WTC11 (cell line): ENCODE measurements at places on chromosomes 7 and 10. TPM values are rescaled to one million over a fixed set of nuclear protein-coding genes. Genes with fewer than 3 reads are reported as not detected.

DNA sequence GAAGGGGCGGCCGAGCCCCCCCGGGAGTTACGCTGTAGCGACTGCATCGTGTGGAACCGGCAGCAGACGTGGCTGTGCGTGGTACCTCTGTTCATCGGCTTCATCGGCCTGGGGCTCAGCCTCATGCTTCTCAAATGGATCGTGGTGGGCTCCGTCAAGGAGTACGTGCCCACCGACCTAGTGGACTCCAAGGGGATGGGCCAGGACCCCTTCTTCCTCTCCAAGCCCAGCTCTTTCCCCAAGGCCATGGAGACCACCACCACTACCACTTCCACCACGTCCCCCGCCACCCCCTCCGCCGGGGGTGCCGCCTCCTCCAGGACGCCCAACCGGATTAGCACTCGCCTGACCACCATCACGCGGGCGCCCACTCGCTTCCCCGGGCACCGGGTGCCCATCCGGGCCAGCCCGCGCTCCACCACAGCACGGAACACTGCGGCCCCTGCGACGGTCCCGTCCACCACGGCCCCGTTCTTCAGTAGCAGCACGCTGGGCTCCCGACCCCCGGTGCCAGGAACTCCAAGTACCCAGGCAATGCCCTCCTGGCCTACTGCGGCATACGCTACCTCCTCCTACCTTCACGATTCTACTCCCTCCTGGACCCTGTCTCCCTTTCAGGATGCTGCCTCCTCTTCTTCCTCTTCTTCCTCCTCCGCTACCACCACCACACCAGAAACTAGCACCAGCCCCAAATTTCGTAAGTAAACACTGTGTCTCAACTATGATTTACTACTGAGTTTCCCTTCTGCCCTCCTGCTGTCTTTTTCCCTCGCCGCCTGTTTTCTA, 666 bp downstream of the NRG3 start:
- H3K27me3 ChIP-seq = peaks cover 44% of the 10 kb centered on the region
- no peaks in the 10 kb centered on the region for H3K36me3 ChIP-seq
- H3K27ac ChIP-seq = no peak overlapping the region
- peaks cover 65% of the 10 kb centered on the region for H3K4me1 ChIP-seq
- no peak for DNase-seq

The SPDYE8 gene
- not detected in 3 replicates for total RNA-seq

The TMEM273 gene
- 0.09 to 0.39 TPM (median 0.27 TPM) in 3 replicates for total RNA-seq

DNA sequence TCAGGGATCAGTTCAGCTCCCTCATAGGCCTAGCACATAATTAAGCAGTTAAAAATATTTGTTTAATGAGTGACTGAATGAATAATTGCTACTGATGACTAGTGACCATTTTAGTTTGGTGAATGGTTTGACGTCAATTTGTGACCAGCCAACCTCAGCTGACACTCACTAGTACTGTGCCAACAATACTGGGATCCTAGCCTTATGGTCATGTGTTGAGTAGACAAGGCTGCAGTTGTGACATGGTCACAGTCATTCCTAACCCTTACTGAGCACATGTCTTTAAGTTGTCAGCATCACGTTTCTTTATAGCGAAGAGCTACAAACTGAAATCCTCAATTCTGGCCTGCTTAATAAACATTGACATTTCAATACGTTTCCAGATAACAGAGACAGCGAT, 86.9 kb upstream of the SLC26A5 start:
- no peak overlapping the region for H3K27ac ChIP-seq
- no peaks in the 10 kb centered on the region for H3K27me3 ChIP-seq
- DNase-seq = no peak
- no peaks in the 10 kb centered on the region for H3K4me1 ChIP-seq
- H3K36me3 ChIP-seq = no peaks in the 10 kb centered on the region

The PANK1 gene
- 24.9 to 25.8 TPM (median 25.7 TPM) in 3 replicates for total RNA-seq

DNA sequence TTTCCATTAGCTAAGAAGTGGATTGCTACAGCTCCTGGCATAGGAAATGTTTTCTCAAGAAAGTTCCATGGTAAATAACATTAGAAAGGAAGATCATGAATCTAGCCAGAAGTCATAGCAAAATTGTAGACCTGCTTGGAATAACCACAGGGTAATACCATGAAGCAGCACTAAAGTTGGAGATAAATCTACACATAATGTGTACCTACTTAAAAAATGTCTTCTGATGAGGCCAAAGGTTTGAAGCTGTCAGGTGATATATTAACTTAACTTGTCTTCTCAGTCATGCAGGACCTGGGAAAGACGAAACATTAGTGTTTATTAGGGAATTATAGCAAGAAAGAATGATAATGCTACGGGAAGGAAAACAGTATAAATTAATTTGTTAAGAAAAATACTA, 6.3 kb downstream of the CISD1 start:
- peaks cover 22% of the 10 kb centered on the region for H3K36me3 ChIP-seq
- DNase-seq = no peak
- no peak overlapping the region for H3K27ac ChIP-seq
- H3K4me3 ChIP-seq = no peak overlapping the region

DNA sequence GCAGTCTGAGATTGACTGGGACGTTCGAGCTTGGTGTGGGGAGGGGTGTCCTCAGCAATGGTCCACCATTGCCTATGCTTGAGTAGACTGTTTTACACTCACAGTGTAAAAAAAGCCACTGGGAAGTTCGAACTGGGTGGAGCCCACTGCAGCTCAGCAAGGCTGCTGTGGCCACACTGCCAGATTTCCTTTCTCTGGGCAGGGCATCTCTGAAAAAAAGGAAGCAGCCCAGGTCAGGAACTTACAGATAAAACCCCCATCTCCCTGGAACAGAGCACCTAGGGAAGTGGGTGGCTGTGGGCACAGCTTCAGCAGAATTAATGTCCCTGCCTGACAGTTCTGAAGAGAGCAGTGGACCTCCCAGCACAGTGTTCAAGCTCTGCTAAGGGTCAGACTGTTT, 80.3 kb downstream of the BICC1 start:
- DNase-seq = no peak
- no peak overlapping the region for H3K27ac ChIP-seq
- no peak overlapping the region for H3K4me3 ChIP-seq
- no peaks in the 10 kb centered on the region for H3K27me3 ChIP-seq

DNA sequence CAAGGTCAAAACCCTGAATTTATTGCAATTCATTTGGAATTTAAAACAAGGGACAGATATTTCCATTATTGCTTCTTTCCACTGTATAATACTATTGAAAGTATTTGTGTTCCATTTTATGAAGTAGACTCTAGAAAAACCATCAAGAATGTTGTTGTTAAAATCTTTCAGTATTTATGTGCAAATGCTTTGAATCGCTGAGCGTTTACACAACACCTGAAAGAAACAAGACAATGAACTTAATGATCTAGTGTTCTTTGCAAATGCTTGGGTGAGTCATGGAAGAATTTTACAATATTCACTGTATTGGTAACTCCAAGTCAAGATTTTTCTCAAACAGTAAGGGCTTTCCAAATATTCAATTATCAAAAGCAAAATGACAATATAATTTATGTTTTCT, 97.1 kb downstream of the VIPR2 start:
- H3K4me3 ChIP-seq = no peak overlapping the region
- no peaks in the 10 kb centered on the region for H3K27me3 ChIP-seq
- peaks cover 14% of the 10 kb centered on the region for H3K4me1 ChIP-seq
- H3K36me3 ChIP-seq = peaks cover 11% of the 10 kb centered on the region

DNA sequence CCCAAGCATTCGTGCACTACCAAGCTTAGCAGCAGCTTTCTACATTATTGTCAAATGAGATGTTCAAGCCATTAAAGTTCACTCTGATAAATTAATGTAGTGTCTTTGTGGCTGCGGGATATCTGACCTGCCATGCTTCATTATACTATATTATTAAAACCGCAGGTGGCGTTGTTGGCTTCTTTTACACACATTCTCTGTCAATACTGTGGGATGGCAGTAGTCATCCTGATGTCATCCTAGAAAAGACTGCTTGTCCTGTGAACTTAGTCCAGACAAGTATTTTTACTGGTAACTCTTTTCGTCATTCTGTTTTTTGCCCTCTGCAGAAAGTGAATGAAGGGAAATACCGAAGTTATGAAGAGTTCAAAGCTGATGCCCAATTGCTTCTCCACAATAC, 103.9 kb downstream of the ZMYND11 start:
- DNase-seq = no peak
- no peaks in the 10 kb centered on the region; the same call in 1 of the 2 replicates for H3K36me3 ChIP-seq
- H3K27ac ChIP-seq = no peak overlapping the region
- H3K4me3 ChIP-seq = no peak overlapping the region
- H3K4me1 ChIP-seq = peaks cover 7% of the 10 kb centered on the region; the same call in 1 of the 2 replicates

DNA sequence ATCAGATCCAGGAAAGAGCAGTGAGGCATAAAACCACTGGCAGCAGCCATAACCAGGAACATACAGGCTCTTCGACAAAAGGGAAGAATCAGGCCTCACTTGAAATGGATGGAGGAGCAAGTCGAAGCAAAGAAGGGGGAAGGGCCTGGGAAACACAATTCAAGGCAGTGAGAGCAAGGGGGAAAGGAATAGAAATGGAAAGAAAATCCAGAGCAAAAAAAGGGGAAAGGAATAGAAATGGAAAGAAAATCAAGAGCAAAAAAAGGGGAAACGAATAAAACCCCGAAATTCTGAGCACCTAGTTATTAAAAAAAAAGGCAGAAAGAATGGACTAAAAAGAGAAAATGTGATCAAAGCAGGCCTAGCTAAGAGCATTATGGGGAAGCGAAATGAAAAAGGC, 24.1 kb upstream of the PRKAR2B start:
- H3K4me1 ChIP-seq = peaks cover 25% of the 10 kb centered on the region
- H3K27ac ChIP-seq = no peak overlapping the region
- H3K27me3 ChIP-seq = no peaks in the 10 kb centered on the region
- no peak for DNase-seq
- no peak overlapping the region for H3K4me3 ChIP-seq

DNA sequence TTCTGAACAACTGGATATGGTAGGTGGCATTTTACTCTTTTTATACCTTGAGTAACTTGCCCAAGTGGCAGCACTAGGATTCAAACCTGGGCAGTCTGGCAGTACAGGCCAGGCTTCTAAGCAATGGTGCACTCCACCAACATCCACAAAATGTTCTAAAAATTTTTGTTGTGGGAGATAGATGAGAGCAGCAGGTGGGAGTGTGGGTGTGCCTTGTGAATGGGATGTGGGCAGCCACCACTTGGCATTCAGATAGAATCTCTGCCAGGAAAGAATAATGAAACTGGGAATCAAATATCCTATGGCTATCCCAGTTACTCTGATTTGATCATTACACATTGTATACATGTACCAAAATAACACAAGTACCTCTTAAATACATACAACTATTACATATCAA, 810.7 kb downstream of the MAGI2 start:
- H3K27ac ChIP-seq = no peak overlapping the region
- H3K4me3 ChIP-seq = no peak overlapping the region
- no peak for DNase-seq
- H3K27me3 ChIP-seq = no peaks in the 10 kb centered on the region

The NSUN6 gene
- 14.7 to 15.5 TPM (median 15.1 TPM) in 3 replicates for total RNA-seq

The LIPN gene
- not detected in 3 replicates for total RNA-seq

The MYL10 gene
- total RNA-seq = not detected in 3 replicates

DNA sequence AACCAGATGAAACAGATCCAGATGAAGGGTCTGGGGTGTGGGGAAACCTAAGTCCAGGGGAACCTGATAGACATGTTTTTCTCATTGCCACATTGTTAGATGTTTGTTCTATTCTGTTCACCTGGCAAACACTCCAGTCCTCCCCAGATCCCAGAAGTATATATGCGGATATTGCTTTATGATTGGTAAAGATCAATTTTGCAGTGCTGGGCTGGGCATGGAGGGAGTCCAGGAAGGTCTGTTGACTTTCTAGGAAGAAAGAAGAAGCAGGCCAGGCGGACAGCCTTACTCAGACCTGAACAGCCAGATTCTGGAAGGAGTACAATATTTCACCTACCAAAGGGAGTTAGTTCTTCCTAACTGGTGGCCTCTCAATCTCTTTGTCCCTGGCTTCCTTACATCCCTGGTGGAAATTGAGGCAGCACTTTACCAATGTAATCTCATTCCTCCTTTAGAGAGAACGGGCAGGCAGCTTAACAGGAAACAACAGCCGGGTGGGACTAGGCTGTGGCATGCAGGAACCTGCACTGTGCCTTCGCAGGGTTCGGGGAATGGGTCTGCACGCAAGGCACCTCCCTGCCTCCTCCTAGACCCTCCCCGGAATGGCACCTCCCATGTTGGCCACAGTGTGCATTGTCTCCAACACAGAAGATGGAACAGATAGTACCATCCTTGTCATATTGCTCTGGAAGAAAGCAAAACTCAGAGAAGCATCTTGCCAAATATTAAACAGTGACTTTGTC, 930 bp downstream of the GIMAP6 start:
- no peak for DNase-seq
- no peak overlapping the region for H3K27ac ChIP-seq
- no peaks in the 10 kb centered on the region for H3K36me3 ChIP-seq
- H3K4me3 ChIP-seq = no peak overlapping the region
- H3K27me3 ChIP-seq = peaks cover 25% of the 10 kb centered on the region

The SHH gene
- 0.05 to 0.37 TPM (median 0.26 TPM) in 3 replicates for total RNA-seq

- H3K27ac ChIP-seq = no peak overlapping the region
- no peak overlapping the region for H3K4me3 ChIP-seq
- 0 out of 2 replicates have a peak, but pooled peaks cover 5% of the 10 kb centered on the region for H3K36me3 ChIP-seq
- H3K27me3 ChIP-seq = peaks cover 64% of the 10 kb centered on the region
- no peak for DNase-seq
Observed at GRCh38 chr7:150756858-150757257, 19.6 kb downstream of the GIMAP5 start.

GRCh38 chr10:47379445-47379785, 4.7 kb downstream of the ZNF488 start:
- DNase-seq = no peak
- H3K27ac ChIP-seq = no peak overlapping the region
- no peaks in the 10 kb centered on the region; the same call in 1 of the 2 replicates for H3K27me3 ChIP-seq
- peaks cover 35% of the 10 kb centered on the region for H3K4me1 ChIP-seq
- H3K4me3 ChIP-seq = no peak overlapping the region
